Stimulated activated CD4-positive, alpha-beta T cell treated with anti-CD3 and anti-CD28 coated beads, Interleukin-15, amount 100 ng/mL, for 1 hour (primary cell): ENCODE measurements at places on chromosomes 7 and 10.

DNA sequence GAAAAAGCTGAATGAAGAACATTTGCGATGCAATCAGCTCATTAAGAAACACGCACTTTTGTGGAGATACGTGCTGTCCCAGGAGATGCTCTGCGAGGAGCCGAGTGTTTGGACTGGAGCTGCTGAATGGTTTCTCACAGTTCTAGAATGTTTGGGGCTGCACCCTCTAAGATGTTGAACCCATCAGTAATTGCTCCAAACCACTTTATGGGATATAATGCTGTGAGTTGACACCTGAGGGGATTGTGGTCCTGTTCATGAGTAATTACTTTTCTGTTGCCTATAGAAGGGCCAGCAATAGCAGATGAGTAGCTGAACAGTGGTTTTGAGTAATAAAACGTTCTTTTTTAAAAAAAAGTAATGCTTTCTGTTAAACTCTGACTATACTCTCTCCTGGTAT, 63.1 kb downstream of the IKZF1 start:
- no peak for DNase-seq

DNA sequence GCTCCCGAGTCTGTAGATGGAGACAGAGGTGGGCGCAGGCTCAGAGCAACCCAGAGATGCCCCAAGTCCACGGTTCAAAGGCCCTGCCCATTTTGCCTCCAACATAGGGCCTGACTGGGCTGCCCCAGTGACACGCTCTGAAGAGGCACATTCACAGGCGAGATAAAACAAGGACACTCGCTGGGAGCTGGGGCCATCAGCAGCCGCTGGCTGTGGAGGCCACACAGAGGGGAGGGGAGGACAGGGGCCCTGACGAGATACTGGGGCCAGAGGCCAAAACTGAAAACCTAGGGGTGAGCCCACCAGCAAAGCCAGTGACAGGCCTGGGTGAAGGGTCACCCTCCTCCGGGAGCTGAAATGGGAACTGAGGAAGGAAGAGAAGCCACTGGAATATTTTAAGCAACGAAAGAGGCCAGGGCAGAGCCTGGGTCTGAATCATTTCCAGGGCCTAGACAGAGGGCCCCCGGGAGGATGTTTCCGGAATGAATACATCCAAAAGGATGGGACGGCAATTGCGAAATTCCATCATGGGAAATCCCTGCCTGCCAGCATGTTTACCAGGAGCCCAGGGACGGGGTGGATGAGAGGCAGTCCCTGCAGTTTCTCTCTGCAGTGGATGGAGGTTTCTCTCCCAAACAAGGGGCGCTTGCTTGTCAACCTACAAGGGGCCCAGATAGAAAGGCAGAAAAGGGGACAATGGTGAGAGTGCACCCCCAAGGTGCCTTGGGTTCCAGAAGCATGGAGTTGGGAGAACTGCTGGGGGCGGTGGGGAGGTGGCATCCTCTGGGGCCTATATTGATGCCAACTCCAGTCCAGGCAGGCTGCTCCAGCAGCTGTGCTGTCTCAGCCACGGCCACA, 29.0 kb upstream of the HSPA12A start:
- no peak for DNase-seq

- no peak for DNase-seq
These were observed 21.9 kb upstream of the CRYGN start for GRCh38 chr7:151461942-151462230.

DNA sequence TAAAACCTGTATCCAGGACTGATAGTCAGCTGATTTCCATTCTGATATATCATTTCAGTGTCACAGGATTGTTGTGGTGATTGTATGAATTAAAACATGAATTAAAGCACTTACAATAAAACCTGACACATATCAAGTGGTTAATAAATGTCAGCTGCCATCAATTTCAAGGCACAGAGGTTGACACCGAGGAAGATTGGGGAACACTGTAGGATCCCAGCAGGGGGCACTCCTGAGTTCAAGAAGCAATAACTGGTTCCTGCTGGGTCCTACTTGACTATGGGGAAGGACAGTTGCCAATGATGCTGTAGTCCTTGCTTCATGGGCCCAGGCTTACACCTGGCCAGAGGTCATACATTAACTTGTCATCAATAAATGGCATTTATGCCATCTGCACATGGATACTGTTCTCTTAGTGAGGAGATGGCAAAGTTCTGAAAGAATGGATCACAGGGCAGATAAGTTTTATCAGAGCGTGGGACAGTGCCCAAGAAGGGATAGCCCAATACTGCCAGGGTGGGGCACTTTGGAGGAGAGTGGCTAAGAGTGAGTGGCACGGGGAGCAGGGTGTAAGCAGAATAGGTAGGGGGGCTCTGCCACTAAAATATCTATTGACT, 24.1 kb downstream of the FZD1 start:
- DNase-seq = no peak

- DNase-seq = peak; percentile 26
These were observed 772 bp downstream of the SGMS1 start for GRCh38 chr10:50622706-50623662.
